ENCODE measurements at places on chromosomes 4 and X. TPM values are rescaled to one million over a fixed set of nuclear protein-coding genes. Genes with fewer than 3 reads are reported as not detected.

Gene MAP3K15
- total RNA-seq = 0.09 TPM

Gene TMSB15B
- 5.5 TPM for total RNA-seq

Gene PRRG1
- total RNA-seq = 25.8 TPM

Gene ARMCX2
- total RNA-seq = 55.2 TPM

Gene ERAS
- total RNA-seq = not detected

Gene SERPINA7
- not detected for total RNA-seq

Gene AFM
- total RNA-seq = not detected

Gene SRPX2
- total RNA-seq = 95.5 TPM
